T1000 (cell line): ENCODE measurements at places on chromosomes 3 and 15.

DNA sequence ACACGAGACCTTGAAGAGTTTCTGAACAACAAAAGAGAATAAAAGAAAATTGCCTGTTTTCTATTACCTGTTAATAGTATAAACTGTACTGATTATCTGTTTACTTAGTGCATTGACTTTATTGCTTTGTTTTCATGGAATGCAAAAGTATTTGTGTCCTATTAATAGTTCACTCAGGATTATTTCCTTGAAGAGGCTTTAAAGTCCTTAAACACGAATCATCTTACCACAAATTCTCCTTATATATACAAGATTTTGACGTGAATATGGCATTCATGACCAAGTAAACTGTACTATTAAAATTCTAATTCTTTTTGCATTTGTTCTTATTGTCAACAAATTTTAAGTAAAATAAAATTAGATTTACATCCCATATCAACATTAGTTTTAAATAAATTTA lies 513.0 kb downstream of the NTRK3 start:
- no peak for DNase-seq

GRCh38 chr3:168052515-168052914 lies 43.2 kb downstream of the GOLIM4 start:
- no peak for DNase-seq

GRCh38 chr3:25895031-25895430 lies 105.1 kb downstream of the OXSM start:
- no peak for DNase-seq

GRCh38 chr3:156382458-156383346 lies 172.2 kb downstream of the SSR3 start:
- no peak for DNase-seq

DNA sequence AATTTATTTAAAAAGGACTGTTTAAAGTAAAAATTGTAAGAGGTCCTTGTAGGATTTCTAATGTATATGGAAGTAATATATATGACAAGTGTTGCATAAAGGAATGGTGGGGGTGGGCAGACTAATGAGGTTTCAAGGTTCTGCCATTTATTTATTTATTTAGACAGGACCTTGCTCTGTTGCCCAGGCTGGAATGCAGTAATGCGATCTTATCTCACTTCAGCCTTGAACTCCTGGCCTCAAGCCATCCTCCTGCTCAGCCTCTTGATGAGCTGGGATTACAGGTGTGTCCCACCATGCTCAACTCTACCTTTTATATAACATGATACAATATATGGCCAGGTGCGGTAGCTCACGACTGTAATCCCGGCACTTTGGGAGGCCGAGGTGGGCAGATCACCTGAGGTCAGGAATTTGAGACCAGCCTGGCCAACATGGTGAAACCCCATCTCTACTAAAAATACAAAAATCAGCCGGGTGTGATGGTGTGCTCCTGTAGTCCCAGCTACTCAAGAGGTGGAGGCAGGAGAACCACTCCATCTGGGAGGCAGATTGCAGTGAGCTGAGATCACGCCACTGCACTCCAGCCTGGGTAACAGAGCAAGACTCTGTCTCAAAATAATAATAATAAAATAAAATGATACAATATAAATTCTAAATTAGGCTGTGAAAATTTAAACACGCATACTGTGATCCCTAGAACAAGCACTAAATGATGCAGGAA lies 33.8 kb upstream of the IGF2BP2 start:
- no peak for DNase-seq

- DNase-seq: no peak
These were observed 2.4 kb downstream of the ZBTB11 start for GRCh38 chr3:101674518-101674917.
